Immature natural killer cell (primary cell): ENCODE measurements at places on chromosomes 5 and 9.

- no peak for DNase-seq
These were observed 960 bp downstream of the NR2F1 start for GRCh38 chr5:93583768-93584595.

GRCh38 chr9:974031-974995 lies 2.1 kb upstream of the DMRT3 start:
- DNase-seq = no peak

- DNase-seq = no peak
These were observed 10.4 kb upstream of the SPINK4 start for GRCh38 chr9:33229359-33230114.

GRCh38 chr5:6831678-6832671 lies 118.7 kb downstream of the TENT4A start:
- no peak for DNase-seq

DNA sequence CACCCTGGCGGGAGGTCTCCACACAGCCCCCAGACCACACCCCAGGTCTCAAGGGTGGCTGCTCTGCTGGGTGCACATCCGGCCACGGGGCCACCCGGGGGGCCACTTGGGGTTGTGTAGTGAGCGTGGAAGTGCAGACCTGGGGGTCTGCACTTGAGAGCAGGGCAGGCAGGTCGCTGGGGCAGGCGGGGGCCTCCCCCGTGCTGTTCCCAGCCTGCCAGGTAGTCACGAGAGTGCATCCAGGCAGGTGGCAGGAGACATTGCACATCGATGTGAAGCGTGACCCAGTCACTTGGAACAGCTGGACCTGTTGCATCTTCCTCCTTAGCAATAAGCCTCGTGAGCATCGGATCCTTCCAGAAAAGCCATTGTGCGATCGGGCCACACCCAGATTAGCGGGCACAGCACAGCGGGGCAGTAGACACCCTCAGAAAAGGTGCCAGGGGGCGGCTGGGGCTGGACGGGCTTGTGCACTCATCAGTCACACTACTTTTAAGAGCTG lies 4.8 kb upstream of the ENTPD8 start:
- DNase-seq = no peak
